ENCODE measurements at places on chromosomes 2 and 18.
A peak's percentile ranks its signal among the peaks of the same experiment; 100 is the strongest.

DNA sequence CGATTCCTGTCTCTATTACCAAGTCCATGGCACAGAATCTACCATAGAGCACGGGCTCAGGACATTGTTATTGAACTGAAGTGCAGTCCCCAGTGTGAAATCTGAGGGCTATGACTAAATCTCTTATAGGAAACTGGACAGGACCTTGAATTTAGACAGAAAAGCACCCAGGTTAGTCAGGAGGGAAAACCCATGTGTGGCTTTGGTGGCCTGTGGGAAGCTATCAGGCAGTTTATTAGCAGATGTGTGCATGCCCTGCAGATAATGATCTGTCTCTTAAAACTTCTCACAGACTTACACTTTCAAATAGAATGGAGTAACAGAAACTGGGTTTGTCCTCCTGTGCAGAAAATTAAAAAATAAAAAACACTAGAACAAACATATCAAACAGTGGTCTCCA, 610.0 kb upstream of the RAB6C start:
- no peaks in the 10 kb centered on the region for H3K27me3 ChIP-seq
- H3K4me3 ChIP-seq, result no peak overlapping the region
- no peaks in the 10 kb centered on the region for H3K36me3 ChIP-seq
- no peak overlapping the region for H3K27ac ChIP-seq

GRCh38 chr2:9993488-9994165, 42.1 kb downstream of the GRHL1 start:
- no peaks in the 10 kb centered on the region for H3K36me3 ChIP-seq
- H3K27ac ChIP-seq, result no peak overlapping the region
- no peak for DNase-seq
- H3K4me3 ChIP-seq, result no peak overlapping the region
- H3K27me3 ChIP-seq, result no peaks in the 10 kb centered on the region

- DNase-seq, result peak; percentile 32
- peaks cover 6% of the 10 kb centered on the region for H3K4me1 ChIP-seq
- H3K36me3 ChIP-seq, result no peaks in the 10 kb centered on the region
- H3K27ac ChIP-seq, result peak overlapping the region; percentile 100
Observed at GRCh38 chr2:206083602-206084438, 2.2 kb downstream of the INO80D start.

DNA sequence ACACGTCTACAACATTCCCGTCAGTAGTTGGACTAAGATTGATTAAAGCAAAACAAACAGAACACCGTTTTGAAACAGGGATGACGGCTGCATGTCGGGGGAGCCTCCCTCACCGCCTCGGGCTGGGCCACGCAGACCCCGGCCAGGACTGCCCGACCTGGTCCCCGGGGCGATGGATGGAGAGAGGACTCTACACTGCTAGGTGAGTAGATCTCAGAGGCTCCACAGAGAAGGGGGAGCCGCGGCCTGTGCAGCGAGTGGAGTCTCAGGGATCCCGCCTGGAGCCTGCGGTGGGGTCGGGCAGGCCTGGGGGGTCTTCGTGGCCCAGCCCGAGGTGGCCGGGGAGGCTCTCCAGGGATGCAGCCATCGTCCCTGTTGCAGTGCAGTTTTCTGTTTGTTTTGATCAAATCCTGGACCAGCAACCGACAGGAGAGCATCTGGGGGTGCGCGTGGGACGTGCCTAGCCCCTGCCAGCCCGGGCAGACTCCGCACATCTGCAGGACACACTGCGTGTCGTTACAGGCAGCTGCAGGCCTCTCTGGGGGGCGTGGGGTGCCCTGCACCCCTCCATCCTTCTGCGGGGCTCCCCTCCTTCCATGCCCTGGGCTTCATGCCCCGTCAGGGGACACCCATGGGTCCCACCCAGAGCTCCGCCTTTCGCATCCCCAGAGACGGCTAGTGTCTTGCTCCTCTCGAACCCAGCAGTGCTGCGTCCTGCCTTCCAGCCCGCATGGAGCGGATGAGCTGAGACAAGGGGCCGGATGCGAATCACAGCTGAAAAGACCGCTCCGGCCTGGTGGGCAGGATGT, 143.6 kb downstream of the RTP5 start:
- no peak overlapping the region for H3K4me3 ChIP-seq
- no peaks in the 10 kb centered on the region for H3K27me3 ChIP-seq
- no peak for DNase-seq
- no peaks in the 10 kb centered on the region for H3K4me1 ChIP-seq
- H3K36me3 ChIP-seq, result no peaks in the 10 kb centered on the region

- H3K4me3 ChIP-seq, result no peak overlapping the region
- H3K27me3 ChIP-seq, result no peaks in the 10 kb centered on the region
- no peak for DNase-seq
Observed at GRCh38 chr2:221102896-221103688, 469.0 kb downstream of the EPHA4 start.

DNA sequence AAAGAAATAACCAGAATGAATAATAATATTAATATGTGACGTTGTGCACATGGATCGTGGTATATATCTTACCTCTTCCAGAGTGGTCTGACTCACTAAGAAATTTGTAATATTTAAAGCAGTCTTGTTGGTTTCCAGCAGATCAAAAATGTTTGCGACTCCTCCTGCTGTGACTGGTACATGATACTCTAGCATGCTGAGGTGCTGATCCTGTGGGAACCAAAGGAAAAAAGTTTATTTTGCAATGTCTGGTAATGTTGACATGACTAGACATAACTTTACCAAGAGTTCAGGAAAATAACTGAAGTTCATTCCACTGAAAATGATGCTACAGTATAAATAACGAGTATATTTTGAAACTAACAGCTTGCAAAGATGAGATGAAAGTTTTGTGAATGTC, 124.5 kb upstream of the BARD1 start:
- H3K4me3 ChIP-seq, result no peak overlapping the region
- DNase-seq, result no peak
- no peaks in the 10 kb centered on the region for H3K4me1 ChIP-seq
- H3K27ac ChIP-seq, result no peak overlapping the region

DNA sequence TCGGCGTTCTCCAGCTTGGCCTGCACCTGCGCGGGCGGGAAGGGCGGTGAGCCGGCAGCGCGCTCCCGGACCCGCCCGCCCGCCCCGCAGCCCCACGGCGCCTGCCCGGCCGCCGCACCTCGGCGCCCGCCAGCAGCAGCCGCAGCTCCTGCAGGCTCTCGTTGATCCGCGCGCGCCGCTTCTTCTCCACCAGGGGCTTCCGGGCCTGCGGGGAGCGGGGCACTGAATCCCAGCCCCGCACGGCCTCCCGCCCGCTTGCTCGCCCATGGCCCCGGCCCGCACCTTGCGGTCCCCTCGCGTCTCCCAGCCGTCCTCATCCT, 335 bp downstream of the HES6 start:
- peaks cover 57% of the 10 kb centered on the region for H3K27me3 ChIP-seq
- H3K36me3 ChIP-seq, result no peaks in the 10 kb centered on the region
- peak overlapping the region; percentile 97 for H3K4me3 ChIP-seq

DNA sequence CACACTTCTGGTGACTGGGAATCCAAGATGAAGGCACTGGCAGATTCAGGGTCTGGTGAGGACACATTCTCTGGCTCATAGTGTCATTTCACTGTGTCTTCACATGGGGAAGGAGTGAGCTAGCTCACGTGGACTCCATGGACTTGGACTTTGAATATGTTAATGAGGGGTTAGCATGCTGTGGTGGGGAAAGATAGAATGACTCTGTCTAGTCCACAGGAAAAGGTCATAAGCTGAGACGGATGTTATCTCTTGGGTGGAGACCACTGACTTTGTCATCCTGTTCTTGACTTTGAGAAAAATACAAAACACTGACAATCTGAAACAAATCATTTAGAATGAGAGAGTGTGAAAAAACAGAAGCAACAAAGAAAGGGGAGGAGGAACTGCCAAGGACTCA, 145.9 kb downstream of the PIK3C3 start:
- H3K4me3 ChIP-seq, result no peak overlapping the region
- H3K4me1 ChIP-seq, result no peaks in the 10 kb centered on the region
- H3K27me3 ChIP-seq, result no peaks in the 10 kb centered on the region
- H3K36me3 ChIP-seq, result no peaks in the 10 kb centered on the region

DNA sequence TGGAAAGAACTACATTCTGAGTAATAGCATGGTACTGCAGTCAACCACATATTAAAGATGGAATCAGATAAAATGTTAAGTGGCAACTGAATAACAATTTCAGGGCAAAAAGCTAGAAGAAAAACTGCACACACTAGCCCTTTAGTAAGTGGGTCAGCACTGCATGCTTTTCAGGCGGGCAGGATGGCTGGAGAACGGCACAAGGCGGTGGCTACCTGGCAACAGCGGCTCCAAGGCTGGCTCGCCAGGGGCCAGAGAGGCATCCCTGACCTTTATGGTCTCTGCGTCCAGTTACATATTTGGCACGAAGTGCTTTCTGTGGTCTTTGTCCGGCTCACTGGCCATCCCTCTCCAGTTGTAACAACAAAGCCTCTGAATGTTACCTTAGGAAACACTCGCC, 226.7 kb downstream of the MYT1L start:
- H3K27me3 ChIP-seq, result no peaks in the 10 kb centered on the region
- no peaks in the 10 kb centered on the region for H3K36me3 ChIP-seq
- no peak overlapping the region for H3K27ac ChIP-seq
- DNase-seq, result no peak

DNA sequence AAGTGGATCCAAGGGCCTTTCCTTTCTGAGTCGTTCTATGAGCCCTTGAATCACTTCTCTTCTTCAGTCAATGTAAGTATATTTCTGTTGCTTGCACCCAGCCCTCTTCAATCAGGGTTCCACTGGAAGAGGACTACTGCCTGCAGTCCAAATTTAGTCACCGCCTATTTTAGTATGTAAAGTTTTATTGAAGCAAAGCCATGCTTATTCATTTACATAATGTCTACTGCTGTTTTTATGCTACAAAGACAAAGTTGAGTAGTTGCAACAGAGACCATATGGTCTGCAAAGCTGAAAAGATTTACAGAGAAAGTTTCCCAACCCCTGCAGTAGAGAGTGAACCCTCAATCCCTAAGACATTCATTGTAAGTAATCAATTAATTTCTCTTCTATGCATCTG, 332.5 kb upstream of the TNP1 start:
- H3K27ac ChIP-seq, result no peak overlapping the region
- peaks cover 10% of the 10 kb centered on the region for H3K27me3 ChIP-seq
- DNase-seq, result no peak
- no peaks in the 10 kb centered on the region for H3K4me1 ChIP-seq
- H3K36me3 ChIP-seq, result no peaks in the 10 kb centered on the region
- H3K4me3 ChIP-seq, result no peak overlapping the region

GRCh38 chr2:68225119-68225632, 27.2 kb downstream of the PPP3R1 start:
- H3K36me3 ChIP-seq, result no peaks in the 10 kb centered on the region
- no peaks in the 10 kb centered on the region for H3K27me3 ChIP-seq
- H3K27ac ChIP-seq, result peak overlapping the region; percentile 47
- H3K4me3 ChIP-seq, result no peak overlapping the region

DNA sequence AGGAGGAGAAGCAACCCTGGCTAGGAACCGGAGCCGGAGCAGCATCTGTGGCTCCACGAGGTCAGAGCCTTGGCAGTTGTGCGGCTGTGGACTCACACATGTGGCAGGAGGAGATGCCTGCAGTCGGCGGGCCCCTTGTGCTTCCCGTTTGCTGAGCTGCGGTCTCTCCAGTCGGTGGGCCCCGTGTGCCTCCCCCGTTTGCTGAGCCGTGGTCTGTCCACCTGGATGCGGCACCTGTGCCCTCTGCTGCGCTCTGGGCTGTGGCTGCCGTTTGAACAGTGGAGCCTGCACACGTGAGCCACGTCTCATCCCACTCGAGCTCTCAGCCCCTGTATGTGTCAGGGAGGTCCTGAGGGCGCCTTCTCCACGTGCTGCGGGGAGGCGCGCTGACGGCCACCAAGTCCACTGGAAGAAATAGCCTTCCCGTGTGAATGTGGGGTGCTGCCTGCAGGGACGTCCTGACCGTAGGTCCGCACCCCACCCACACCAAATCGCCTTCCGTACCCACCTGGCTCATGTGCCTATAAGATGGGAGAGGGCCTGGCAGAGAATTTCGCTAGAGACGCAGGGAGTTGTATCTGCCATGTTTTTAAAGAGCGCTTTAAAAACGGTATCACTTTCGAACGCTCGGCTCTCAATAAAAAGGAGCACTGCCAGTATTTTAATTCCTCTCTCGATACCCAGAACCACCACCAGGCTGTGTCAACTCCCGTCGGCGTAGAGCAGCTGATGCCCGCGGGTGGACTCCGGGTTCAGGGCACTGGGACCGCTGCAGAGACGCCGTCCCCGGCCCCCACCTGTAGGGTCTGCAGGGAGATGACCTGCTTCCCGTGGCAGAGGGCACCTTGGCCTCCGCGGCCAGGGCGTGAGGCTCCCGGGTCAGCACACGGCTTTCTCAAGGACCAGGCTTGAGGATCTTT, 117.0 kb downstream of the NFATC1 start:
- peaks cover 12% of the 10 kb centered on the region for H3K4me1 ChIP-seq
- no peaks in the 10 kb centered on the region for H3K36me3 ChIP-seq
- no peaks in the 10 kb centered on the region for H3K27me3 ChIP-seq
- no peak overlapping the region for H3K27ac ChIP-seq

DNA sequence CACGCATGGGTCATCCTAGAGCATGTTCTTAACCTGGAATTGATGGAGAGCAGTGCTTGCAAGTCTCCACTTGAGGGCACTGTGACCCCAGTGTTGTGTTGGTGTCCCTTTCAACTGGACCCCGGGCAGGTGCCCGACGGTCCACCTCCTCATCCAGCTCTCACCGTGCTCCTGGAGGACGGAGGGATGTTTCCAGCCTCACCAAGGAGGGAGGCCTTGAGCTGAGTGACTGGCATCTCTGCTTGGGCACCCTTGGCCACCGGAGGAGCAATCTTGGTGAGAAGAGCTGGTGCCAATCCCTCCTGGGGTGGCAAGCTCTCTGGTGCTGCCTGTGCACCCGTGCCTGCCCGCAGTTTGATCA, 45.4 kb upstream of the ASB18 start:
- no peaks in the 10 kb centered on the region for H3K36me3 ChIP-seq
- H3K27me3 ChIP-seq, result no peaks in the 10 kb centered on the region
- H3K27ac ChIP-seq, result no peak overlapping the region
- no peaks in the 10 kb centered on the region for H3K4me1 ChIP-seq
- peak; percentile 58 for DNase-seq

GRCh38 chr2:147031897-147032296, 812.9 kb upstream of the ACVR2A start:
- no peaks in the 10 kb centered on the region for H3K27me3 ChIP-seq
- H3K4me3 ChIP-seq, result no peak overlapping the region
- H3K27ac ChIP-seq, result no peak overlapping the region
- no peaks in the 10 kb centered on the region for H3K36me3 ChIP-seq

DNA sequence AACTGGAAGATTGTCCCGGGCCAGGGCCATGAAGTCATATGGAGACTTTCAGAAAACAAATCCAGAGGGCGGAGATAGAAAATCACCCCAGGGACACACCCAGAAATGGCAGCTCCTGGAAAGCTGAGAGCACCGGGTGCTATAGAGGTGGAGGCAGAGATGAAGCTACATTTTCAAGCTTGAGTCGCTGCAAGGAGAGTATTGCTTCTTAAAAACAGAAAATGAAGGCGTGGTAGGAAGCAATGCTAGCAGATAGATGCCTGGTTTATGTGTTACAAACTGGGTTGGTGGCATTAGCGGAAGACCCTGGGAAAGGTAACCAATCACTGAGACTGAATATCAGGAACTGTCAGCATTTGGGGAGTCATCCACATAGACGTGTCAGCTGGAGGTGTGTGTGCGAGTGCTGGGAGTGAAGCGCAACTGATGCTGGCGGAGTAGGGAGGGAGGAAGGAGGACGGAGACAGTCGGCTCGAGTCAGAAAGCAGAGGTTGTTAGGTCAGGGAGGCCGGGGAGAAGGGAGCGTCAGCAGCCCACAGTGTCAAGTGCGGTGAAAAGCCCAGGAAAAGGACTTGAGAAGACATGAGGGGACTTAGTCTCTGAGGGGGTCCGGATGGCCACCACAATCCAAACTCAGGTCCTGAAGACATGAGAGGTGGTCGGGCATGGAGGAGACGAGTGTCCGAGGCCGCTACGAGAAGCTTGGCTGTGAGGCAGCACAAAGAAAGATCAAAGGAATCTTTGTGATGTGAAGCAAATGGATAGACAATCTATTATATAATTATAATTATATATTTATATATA, 45.4 kb downstream of the C18orf63 start:
- no peaks in the 10 kb centered on the region for H3K36me3 ChIP-seq
- H3K27ac ChIP-seq, result no peak overlapping the region
- no peak overlapping the region for H3K4me3 ChIP-seq
